ENCODE measurements at places on chromosomes 5 and 9. TPM values are rescaled to one million over a fixed set of nuclear protein-coding genes. Genes with fewer than 3 reads are reported as not detected.

Gene KIAA0825
- polyA plus RNA-seq = 4.3 TPM

DNA sequence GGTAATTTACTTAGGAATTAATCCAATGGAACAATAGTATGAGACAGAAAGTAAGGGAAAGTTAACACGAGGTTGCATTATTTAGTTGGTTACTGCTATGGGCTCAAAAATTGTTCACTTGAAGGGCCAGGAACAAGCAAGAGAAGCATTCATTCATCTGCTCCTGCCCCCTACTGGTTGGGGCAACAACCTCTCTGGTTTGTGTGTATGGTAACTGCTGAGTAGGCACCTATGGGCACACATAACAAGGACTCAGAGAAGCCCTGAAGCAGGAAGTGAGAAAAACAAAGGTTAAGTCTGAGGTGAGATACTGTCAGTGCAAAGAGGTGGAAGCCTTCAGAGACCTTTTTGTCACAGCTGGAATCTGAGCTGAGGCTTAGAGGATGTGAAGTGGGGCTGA is 34.4 kb upstream of the RANBP6 start:
- no peak for DNase-seq

Gene PCDH12
- 13.2 TPM for polyA plus RNA-seq

Gene SRP19
- polyA plus RNA-seq = 68.5 TPM

- no peak for DNase-seq
Measured at GRCh38 chr9:137691646-137692351, 73.0 kb downstream of the EHMT1 start.

GRCh38 chr5:3511519-3511918 is 84.1 kb upstream of the IRX1 start:
- DNase-seq = no peak

- no peak for DNase-seq
Measured at GRCh38 chr5:53425687-53426511, 54.5 kb upstream of the FST start.

Gene AQP7
- polyA plus RNA-seq = 28.7 TPM

- DNase-seq = no peak
Measured at GRCh38 chr5:77168879-77169244, 41.6 kb upstream of the PDE8B start.

Gene CAMK2A
- polyA plus RNA-seq = 5.9 TPM

Gene IRX1
- 42.4 TPM for polyA plus RNA-seq

GRCh38 chr9:123339666-123340510 is 16.1 kb upstream of the CRB2 start:
- DNase-seq = no peak

Gene PSD2
- 1.7 TPM for polyA plus RNA-seq

GRCh38 chr9:133224762-133225161 is 15.7 kb upstream of the OBP2B start:
- no peak for DNase-seq

DNA sequence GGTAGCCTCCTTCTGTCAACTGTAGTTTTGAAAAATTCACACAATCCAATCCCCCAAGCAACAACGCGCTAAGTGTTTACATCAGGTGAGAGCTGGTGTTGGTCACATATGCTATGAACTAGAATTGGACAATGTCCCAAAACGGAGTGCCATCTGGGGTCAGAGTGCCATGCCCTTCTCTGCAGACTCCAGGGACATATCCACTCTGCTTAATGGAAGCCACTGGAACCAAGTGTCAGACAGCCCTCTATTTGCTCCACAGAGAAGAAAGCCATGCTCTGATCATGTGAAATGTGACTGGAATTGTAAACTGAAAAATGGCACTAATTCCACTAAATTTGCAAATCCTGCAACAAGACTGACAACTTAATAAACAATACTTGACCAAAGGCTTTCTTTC is 12.2 kb downstream of the ABCA1 start:
- DNase-seq = no peak

Gene PHF24
- 0.10 TPM for polyA plus RNA-seq
